ENCODE measurements at places on chromosomes 11 and 22.
A peak's percentile ranks its signal among the peaks of the same experiment; 100 is the strongest.

- DNase-seq = no peak
These were observed 11.1 kb upstream of the OSM start for GRCh38 chr22:30277547-30278344.

GRCh38 chr11:7590529-7590928 is 76.7 kb downstream of the PPFIBP2 start:
- DNase-seq = no peak

DNA sequence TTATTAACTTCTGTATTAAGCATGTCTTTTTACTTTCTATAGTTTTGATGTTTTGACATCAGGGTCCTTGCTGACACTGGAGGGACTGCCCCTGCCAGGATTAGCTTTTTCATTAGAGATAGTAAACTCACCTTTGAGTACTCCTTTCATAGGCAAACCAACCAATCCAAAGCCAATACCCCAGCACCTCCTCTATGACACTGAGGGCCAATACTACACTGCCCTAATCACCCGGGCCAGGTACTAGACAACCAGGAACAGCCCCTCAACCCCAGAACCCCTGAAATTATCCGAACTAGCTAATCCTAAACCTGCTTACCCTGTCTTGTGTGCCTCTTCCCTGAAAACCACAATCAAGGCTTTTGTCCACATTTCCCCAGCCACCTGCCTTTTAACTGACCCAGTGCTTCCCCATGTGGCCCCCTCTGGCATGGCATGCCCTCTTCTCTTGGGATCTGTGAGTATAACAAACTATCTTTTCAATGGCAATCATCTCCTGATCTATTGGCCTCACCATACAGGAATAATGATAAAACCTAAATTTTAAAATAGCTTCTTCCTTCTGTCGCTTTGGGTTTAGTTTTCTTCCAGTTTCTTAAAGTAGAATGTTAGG is 31.2 kb downstream of the RAB6A start:
- no peak for DNase-seq

- DNase-seq = peak; percentile 100
These were observed at the start of gene CDK2AP2 for GRCh38 chr11:67507864-67508485. CDK2AP2 (minus strand) TSS chr11:67508162; CDS start chr11:67508082, 80 bp downstream.

DNA sequence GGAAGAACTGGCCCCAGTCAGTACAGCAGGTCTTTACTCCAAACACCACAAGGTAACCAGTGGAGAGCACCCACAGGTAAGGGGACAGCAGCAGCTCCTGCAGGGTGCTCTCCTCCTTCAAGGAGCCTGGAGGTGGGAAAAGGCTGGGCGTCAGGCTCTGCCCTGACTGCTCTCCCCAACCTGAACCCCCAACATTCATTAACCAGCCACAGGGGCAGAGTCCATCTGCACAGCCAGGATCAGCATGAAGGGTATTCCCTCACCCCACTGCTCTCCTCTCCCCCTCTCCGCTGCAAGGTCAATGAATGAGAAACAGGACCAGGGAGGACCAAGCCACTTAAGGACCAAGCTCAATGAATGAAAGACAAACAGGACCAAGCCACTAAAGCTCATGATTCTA is 3.7 kb downstream of the SLC37A4 start:
- DNase-seq = no peak

- DNase-seq = no peak
These were observed 9.9 kb downstream of the P2RY6 start for GRCh38 chr11:73281796-73282660.

DNA sequence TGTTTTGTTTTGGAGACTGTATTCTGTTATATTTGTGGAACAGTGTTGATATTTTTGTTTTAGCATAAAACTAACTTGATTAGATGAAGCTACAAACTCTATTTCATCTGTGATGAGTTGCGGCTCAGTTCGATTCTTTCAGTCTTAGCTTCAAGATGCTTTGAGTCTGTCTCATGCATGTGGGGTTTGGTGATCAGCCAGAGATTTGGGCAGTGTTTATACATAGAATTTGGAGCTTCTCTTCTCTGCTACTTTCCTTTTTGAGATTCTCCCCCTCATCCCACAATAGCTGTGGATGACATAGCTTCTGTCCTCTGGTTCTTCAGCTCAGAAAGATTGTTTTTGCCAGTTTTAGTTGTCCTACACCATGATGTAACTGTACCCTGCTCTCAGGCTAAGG is 90.4 kb downstream of the ARHGAP20 start:
- DNase-seq = no peak

DNA sequence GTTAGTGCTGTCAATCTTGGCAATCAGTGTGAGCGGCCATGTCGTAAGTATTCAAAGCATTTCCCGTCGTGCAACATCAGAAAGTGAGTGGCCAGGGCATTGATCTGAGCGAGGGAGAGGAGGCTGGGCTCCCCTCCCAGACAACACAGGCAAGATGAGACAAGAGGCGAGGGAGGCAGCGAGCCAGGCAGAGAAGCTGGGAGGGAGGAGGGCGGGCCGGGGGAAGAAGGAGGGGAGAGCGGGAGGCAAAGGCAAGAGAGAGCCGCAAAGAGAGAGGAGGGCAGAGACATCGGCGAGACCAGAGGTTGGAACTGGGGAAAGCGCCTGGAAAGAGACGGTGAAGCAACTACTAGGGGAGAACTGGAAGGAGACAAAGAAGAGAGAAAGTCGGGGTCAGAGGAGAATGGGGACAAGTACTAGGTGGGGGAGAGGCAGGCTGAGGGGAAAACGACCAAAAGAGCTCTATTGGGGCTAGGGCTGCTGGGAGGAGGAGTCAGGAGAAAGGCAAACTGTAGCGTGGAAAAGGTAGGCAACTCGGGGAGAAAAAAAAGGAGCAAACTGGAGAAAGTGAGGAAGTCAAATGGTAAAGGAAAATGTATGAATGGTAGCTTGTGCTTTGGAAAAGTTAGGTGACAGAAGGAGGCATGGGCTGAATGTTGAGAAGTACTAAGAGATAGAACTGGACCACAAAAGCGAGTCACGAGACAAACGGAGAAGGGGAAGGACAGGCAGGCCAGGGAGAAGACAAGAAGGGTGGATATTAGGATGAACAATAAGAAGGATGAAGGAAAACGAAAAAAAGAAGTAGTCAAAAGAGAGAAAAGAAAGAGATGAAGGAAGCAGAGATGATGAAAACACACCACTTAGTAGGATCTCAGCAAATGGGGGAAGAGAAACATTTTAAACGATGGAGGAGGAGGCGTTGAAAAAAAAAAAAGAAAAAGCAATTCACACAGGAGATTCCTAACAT is 130.5 kb upstream of the C11orf58 start:
- no peak for DNase-seq

- no peak for DNase-seq
These were observed 3.9 kb upstream of the PRG2 start for GRCh38 chr11:57394203-57394965.

- DNase-seq = no peak
These were observed 421.8 kb downstream of the ETS1 start for GRCh38 chr11:128165572-128165971.

DNA sequence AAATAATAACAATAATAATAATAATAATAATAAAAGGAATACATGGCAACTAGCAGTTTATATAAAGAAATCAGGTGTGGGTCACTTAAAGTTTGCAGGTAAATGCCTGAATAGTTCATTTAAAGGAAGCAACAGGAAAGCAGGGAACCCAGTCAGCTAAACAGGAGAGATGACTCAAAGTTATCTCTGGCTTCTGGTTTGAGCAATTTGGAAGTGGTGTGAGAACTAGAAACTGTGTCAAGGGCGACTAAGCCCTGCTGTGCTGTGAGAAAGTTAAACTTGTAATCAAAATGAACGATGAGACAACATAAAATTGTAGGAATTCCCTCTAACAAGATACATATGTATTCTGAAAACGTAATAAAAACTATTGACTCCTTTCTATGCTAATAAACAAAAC is 35.5 kb downstream of the SLC22A9 start:
- DNase-seq = no peak

GRCh38 chr11:77821349-77821851 is 456 bp downstream of the AAMDC start:
- DNase-seq = peak; percentile 10

- DNase-seq = no peak
These were observed 19.9 kb downstream of the UPB1 start for GRCh38 chr22:24515027-24515338.

DNA sequence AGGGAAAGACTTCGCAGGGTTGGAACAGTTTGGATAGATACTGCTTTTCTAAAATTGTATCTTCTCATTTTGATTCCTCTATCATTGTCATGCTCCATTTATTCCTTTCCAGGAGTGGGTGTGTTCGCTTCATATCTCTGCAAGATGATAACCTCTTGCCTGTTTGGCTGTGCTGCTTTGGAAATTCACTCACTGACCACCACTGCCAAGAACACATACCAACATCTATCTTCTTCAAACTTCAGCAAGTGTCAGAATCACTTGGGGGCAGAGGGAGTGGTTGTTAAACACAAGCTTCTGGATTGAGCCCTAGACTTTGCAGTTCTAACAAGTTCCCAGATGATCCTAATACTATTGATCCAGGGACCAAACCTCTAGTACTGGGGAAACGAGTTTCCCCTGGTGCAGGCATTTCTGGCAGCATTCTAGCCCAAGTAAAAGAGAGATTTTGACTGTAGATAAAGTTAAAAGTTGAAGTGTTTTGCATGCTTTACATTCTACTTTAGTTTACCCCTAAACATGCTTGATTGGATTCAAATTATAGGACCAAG is 11.5 kb upstream of the DKK3 start:
- DNase-seq = no peak

GRCh38 chr11:107844041-107844440 is 14.5 kb downstream of the SLC35F2 start:
- no peak for DNase-seq

DNA sequence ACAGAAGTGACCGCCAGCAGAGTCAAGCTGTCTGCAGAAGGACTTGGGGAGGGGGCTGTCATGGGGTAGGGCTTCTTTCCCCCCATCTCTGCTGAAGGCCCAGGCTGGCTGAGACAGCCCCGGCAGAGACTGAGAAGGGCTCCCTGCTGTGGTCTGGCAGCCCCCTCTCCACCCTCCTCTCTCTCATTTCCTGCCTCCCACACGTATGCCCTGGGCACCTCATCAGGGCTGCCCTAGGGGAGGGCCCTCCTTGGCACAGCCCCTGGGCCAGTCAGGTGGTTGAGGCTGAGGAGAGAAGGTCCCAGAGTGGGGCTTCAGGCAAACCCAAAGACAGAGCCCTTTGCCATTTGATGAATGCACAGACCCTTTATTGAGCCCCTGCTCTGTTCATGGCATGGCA is 3.6 kb downstream of the RASD2 start:
- no peak for DNase-seq

DNA sequence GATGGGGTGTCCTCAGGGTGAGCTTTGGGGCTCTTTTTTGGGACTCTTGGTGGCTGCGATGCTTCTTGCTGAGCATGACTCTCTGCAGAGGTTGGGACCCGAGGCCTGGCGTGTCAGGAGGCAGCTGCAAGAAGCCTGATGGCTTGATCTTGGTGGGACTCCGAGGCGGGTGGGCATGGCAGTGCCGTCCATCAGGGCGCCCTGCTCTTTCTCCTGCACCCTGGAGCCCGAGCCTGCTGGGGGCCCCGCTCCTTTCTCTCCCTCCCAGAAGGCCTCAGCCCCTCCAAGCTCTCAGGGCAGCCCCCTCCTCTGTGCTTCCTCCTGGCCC is 432.7 kb downstream of the TBC1D22A start:
- DNase-seq = no peak

DNA sequence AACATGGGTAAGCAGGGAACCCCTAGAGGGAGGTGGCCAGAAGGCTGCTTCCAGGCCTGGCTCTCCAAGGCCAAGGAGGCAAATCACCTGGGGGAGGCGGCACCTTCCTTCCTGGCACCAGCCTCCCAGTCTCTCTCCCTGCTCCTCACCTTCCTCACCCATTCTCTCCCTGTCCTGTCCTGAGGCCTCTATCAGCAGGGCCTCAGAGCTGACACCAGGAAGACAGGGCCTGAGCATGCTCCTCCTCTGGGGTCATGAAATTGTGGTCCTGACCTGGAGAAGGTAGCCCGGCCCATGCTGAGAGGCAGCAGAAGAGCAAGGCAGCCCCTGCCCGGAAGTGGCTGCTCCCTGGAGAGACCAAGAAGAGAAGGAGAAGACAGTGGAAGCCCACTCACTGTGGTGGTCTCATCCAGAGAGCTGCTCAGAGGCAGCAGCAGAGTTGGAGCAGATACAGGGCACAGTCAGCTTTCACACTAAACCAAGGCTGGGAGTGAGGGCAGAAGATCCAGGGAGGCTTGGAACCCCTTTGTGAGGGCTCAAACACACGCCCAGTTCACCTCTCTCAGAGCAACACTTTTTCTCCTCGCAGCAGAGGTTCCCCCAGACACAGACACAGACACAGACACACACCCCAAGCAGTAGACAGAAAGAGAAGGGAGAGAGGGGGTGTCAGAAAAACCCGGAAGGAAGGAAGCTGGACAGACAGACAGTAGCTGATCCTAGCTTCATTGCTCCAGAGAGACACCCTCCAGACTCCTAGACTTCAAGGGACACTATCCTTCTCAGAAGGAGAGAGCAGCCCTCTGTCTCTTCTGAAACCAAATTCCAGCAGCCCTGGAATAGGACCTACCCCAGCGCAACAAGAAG is 1.8 kb downstream of the BCL9L start:
- DNase-seq = no peak

GRCh38 chr11:125345421-125346178 is 150.5 kb downstream of the FEZ1 start:
- DNase-seq = peak; percentile 3

DNA sequence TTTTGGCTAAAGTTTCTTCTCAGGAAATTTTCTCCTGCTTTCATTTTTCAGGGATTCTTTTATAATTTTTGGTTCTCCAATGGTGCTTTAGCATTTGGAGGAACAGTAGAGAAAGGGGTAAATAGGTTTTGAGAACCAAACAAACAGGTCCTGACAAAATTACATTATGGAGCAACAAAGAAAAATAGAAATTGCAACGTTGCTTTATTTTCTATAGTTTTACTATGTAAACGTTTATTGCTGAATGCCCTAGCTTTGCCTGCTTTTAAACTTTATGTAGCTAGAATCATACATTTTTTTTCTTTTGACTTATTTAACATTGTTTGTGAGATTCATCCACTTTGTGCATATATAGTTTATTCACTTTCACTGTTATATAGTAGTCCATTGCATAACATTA is 43.8 kb upstream of the OR5P2 start:
- DNase-seq = no peak

- no peak for DNase-seq
These were observed 101.2 kb downstream of the ABTB2 start for GRCh38 chr11:34256626-34257025.

- no peak for DNase-seq
These were observed 1.7 kb downstream of the TM7SF2 start for GRCh38 chr11:65113361-65113756.

DNA sequence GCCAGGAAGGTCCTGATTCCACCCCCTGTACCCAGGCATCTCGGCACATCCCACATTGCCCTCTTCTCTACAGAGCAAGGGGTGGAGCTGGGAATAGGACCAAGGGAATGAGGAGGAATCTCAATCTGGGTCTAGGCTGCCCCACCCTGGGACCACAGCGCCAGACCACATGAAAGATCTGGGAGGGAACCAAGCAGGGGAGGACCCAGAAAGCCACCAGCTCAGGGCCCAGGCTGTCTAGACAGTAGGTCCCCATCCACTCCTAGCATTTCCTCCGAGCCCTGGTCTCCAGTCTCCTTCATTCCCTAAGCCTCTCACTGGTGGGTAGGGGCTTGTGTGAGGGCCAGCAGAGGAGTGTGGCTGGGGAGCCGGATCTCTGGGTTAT is 11.6 kb downstream of the PHLDB1 start:
- DNase-seq = no peak

- no peak for DNase-seq
These were observed 5.2 kb upstream of the PTGDR2 start for GRCh38 chr11:60860943-60861342.
